SJCRH30 (cell line): ENCODE measurements at places on chromosomes 13 and 19. TPM values are rescaled to one million over a fixed set of nuclear protein-coding genes. Genes with fewer than 3 reads are reported as not detected.

The MBD3L2 gene
- not detected in 2 replicates for total RNA-seq

The THSD1 gene
- 9.9 and 12.2 TPM in 2 replicates for total RNA-seq

The TPTE2 gene
- not detected in 2 replicates for total RNA-seq

The MADCAM1 gene
- total RNA-seq, result 0.18 TPM in 1 of 2 replicates, not detected in the other

The ZNF653 gene
- total RNA-seq, result 2.8 and 3.5 TPM in 2 replicates

The FAM216B gene
- total RNA-seq, result not detected in 2 replicates

The FAM124A gene
- 0.45 and 0.73 TPM in 2 replicates for total RNA-seq

The SOX1 gene
- not detected in 2 replicates for total RNA-seq
